ENCODE measurements at places on chromosomes 2 and 18.

GRCh38 chr2:128563348-128563687 is 244.7 kb upstream of the HS6ST1 start:
- no peak for DNase-seq

GRCh38 chr2:11742702-11743357 is 3.6 kb upstream of the LPIN1 start:
- no peak for DNase-seq

GRCh38 chr2:129906139-129906860 is 73.2 kb upstream of the RAB6C start:
- DNase-seq: no peak

DNA sequence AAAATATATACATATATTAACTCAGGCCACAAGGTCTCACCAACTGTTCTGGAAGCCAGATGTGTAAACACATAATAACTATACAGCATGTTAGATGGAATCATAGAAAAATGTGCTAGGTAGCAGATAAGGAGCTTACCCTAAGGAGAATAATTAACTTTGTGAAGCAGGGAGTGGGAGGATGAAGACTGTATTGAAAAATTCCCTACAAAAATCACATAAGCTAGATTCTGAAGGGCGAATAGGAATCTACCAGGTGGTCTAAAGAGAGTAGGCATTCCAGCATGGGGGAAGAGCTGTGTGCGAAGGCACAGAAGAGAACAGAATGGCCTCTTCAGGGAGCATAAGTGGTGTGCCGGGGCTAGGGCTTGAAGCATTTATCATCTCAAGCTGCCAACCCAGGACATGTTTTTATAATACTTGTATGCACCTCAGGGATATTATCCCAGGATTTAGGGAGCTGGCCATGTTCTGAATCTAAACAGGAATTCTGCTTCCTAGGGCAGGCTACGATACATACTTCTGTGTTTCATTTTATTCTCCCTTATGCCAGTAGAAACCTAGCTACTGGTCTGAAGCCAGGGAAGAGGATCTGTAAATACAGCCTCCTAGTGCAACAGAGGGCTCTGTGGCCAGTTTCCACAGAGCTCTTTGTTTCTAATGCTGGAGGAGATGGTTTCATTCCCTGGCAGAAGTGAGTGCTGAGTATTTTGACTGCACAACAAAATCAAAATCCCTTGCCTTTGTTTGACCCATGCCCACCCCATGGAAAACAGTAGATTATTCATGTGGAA is 56.7 kb downstream of the NEMP2 start:
- DNase-seq: peak; percentile 56

GRCh38 chr2:227855440-227855839 is 16.0 kb upstream of the DAW1 start:
- DNase-seq: no peak

DNA sequence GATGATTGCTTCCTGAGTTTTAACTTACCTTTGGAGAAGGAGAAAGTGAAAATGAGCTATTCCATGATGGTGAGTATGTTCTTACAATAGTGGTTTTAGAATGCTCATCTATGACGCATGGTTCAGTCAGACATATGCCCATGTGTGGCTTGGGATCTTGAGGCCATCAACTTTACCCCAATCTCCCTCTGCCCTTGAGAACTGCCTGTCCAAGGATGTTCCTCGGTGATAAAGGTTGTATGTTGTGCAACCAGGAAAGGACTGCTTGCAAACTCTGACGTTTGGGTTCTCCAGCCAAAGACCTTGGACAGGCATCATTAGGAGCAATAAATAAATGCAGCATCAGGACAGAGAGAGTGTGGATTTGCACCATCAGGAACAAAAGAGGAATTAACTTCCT is 165.0 kb downstream of the ZEB2 start:
- DNase-seq: no peak

DNA sequence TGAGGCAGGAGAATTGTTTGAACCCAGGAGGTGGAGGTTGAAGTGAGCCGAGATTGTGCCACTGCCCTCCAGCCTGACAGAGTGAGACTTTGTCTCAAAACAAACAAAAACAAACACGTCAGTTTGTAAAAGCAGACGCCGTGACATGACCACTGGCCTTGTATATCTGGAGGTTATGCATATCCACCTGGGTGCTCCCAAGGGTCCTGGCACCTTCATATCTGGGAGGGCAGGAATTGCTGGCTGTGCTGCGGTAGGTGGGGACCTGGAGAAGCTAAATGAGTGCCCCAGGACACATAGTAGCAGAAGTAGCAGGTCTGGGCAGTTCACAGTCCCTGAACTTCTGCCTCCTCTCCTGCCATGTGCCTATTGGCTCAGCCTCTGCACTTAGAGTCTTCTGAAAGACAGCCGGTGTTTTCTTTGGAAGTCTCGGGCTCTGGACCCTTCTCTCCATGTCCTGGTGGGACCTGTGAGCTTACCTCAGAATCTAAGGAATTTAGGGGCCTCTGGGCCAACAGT is 30.9 kb upstream of the IL1R2 start:
- no peak for DNase-seq

GRCh38 chr2:108825254-108825653 is 38.7 kb downstream of the CCDC138 start:
- no peak for DNase-seq

GRCh38 chr2:56287974-56288373 is 104.2 kb downstream of the CCDC85A start:
- DNase-seq: peak; percentile 71

DNA sequence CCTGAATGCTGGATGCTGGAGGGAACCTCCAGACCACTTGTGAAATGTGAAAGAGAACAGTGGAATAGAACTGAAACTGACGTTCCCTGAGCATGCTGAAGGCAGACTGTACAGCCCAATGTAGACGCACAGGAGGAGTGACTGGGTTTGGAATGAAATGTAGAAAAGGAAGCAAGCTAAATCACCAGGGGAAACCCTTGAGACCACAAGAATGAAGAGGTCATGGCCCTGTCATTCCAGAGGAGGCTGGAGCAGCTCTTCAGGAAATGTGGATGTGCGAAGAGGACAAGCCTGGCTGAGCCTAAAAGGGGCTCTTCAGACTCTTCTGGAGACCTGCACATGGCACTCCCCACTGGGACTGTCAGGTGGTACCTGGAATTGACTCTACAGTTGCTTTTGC is 118.5 kb upstream of the ALPP start:
- DNase-seq: no peak

DNA sequence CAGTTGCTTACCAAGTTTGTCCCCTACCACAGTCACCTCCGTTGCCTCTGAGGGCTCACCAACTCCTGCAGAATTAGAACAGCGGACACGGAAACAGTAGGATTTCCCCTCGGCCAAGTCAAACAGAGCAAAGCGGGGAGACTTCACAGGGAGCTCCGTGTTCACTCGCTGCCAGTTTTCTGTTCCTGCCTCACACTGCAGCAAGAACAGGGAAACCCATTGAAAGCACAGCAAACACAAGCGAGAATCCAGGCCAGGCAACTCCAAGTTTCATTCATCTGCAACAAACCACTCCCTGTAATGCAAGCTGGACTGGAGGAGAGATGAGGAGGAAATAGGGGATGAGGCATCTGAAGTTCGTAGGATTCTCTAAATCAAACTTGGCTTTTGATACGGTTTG is 84.2 kb downstream of the MYOM1 start:
- no peak for DNase-seq

- DNase-seq: no peak
Measured at GRCh38 chr2:137302957-137303356, 537.6 kb downstream of the THSD7B start.

DNA sequence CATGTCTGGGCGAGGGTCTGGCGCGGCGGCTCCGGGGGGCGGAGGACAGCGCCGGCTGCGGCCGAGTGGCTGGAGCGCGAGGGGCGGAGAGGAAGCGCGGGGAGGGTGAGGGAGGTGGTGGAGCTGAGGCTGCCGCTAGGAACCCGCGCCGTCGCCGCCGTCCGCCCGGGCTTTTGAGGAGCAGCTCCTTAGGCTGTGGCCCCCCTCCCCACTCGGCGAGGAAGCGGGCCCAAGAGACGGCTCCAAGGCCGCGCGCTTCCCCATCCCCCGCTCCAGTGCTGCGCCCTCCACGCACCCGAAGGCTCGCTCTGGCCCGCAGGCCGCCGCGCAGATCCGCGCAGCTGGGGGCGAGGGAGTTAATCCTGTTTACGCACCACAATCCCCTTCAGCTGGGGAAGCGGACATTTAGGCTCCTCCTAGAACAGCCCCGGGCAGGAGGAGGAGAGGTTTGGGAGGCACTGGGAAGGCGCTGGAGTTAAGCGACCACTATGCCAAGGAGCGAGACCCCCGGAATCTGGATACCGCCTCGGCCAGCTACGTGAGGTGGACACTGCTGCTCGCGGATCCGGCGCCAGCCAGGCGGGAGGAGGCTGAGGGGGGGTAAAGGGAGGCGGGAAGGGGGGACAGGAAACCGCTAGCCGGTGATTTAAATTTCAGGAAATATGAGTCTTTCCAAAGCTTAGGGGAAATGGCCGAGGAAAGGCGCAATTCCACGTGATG is at the start of gene CNRIP1:
Gene CNRIP1 (minus strand): TSS at position 552 of the 720 bp plus-strand sequence. CDS start 549 bp downstream, at position 3.
- DNase-seq: peak; percentile 84

DNA sequence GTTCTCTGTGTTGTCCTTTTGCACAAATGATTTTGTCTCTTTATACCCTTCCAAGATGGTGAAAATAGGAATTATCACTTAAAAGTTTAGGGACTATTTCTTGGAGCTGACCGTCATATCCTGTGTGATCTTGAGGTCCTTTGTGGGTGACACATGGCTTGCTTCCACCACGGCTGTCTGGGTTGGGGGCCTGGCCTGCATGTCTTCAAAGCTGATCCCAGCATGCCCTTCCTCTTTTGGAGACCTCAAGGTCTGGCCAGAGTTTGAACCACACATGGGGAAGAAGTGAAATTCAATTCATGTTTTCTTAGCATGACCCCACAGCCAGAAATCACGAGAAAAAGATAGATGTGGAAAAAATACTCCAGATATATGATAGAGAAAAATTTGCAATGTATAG is 14.0 kb downstream of the SFTPB start:
- DNase-seq: no peak

GRCh38 chr18:76263046-76264005 is 231.7 kb downstream of the ZNF516 start:
- peak; percentile 67 for DNase-seq

GRCh38 chr2:69490486-69490885 is 53.3 kb upstream of the NFU1 start:
- DNase-seq: no peak

DNA sequence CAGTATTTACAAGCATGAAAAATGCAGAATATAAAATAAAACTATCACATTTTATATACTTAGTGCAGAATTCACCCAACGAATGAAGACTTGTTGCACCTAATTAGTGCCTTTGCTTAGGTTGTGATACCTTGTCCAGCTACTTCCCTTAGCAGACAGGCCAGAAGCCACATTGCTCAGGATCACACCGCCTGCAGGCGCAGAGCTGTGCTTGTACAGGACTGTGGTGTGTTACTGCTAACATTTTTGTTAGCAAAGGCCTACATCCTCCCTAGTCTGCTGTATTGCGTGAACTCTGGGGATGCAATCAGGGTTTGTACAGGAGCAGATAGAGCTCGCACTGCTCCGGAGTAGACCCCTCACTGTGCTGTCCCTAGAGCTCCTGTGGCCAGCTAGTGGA is 336.9 kb downstream of the CBLN2 start:
- no peak for DNase-seq

GRCh38 chr2:127523269-127523939 is 2.9 kb downstream of the IWS1 start:
- DNase-seq: no peak
